CD4-positive, alpha-beta T cell treated with Interleukin-6 for 4 hours (primary cell): ENCODE measurements at places on chromosomes 16 and 17.

GRCh38 chr17:75131278-75132017 is at the start of gene NT5C:
NT5C (minus strand) TSS chr17:75131742; CDS start chr17:75131707, 35 bp downstream.
- DNase-seq = peak; percentile 68

- DNase-seq = no peak
These were observed 10.6 kb upstream of the TRAP1 start for GRCh38 chr16:3727806-3728381.

DNA sequence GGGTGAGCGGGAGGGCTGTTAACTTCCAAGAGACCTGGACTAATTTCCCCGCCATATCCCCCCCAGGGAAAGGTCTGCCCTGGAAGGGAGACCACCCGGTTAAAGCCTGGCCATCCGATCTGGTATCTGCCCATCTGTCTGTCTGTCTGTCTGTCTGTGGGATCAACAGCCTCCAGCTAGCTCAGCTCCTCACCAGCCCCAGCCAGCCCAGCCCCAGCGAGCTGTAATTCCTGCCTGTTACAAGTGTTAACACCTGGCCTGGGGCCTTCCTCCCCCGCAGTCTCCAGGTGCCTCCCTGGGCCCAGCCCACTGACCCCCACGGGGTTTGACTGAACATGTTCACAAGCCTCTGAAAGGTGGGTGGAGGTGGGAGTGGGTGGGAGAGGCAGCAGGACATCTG is 4.0 kb downstream of the WNT3 start:
- no peak for DNase-seq

- no peak for DNase-seq
These were observed 8.9 kb downstream of the RHBDF2 start for GRCh38 chr17:76492123-76492988.

DNA sequence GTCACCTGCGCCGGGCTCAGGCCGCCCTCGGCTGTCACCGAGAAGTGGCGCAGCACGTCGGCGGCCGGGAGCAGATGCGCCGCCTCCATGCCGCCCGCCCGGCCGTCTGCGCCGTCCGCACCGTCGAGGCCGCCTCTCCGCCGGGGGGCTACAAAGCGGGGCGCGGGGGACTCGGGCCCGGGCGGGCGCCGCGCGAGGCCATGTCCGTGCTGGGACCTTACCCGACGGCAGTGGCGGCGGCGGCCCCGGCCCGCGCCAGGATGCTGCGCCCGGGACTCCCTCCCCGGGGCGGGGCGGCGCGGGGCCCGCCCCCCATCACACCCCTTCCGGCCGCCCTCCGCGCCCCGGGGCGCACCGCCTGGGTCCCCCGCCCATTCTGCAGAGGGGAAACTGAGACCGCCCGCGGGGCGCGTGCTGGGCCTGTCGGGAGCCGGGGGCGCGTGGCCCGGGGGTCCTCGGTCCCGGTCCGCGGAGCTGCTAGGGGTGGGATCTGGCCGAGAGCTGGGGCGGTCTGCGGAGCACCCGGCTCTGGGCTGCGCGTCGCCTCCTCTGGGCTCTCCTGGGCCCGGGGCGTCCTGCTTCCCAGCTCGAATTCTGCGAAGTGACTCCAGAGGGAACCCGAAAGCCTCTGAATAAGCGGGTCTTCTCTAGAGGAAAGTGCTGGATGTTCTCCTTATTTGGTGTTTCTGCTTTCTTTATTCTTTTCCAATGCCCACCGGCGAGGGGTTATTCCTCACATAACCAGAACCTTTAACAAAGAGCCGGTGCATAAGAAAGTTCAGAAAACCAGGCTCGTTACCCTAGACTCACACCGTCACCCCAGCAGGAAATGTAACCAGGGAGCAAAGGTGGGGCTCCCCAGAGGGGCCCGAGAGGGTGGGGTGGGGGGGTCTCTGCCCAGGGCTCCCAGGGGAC is at the start of gene ATP2A3:
TSS of gene ATP2A3 (minus strand) at position 235 of the 915 bp plus-strand sequence. CDS start at position 89, 146 bp downstream.
- peak; percentile 82 for DNase-seq

- DNase-seq = no peak
These were observed 15.0 kb downstream of the ZNF232 start for GRCh38 chr17:5096731-5097100.

- DNase-seq = no peak
These were observed 20.9 kb downstream of the AKTIP start for GRCh38 chr16:53482123-53482522.

GRCh38 chr16:89601906-89602272 is 11.6 kb upstream of the DPEP1 start:
- DNase-seq = no peak

DNA sequence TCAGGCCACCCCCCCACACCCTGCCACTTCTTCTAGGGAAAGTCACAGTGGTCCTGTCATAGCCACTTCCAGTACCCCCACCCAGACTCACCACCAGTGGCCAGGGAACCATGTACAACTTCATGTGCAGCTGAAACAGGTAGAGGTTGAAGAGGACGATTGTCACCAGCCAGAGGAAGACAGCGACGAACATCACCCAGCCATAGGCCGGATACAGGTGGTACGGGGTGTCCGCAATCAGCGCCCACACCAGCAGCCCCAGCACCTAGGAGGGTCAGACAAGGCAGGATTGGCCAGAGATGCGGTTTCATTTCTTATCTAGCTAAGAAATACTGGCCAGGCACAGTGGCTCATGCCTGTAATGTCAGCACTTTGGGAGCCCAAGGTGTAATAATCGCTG is 16.7 kb downstream of the ARL2BP start:
- DNase-seq = no peak

- DNase-seq = no peak
These were observed 34.1 kb downstream of the AXIN2 start for GRCh38 chr17:65527381-65527780.

GRCh38 chr17:79800325-79801155 is 3.7 kb upstream of the CBX8 start:
- peak; percentile 39 for DNase-seq

- no peak for DNase-seq
These were observed 121.8 kb downstream of the SPACA3 start for GRCh38 chr17:33113276-33113990.

DNA sequence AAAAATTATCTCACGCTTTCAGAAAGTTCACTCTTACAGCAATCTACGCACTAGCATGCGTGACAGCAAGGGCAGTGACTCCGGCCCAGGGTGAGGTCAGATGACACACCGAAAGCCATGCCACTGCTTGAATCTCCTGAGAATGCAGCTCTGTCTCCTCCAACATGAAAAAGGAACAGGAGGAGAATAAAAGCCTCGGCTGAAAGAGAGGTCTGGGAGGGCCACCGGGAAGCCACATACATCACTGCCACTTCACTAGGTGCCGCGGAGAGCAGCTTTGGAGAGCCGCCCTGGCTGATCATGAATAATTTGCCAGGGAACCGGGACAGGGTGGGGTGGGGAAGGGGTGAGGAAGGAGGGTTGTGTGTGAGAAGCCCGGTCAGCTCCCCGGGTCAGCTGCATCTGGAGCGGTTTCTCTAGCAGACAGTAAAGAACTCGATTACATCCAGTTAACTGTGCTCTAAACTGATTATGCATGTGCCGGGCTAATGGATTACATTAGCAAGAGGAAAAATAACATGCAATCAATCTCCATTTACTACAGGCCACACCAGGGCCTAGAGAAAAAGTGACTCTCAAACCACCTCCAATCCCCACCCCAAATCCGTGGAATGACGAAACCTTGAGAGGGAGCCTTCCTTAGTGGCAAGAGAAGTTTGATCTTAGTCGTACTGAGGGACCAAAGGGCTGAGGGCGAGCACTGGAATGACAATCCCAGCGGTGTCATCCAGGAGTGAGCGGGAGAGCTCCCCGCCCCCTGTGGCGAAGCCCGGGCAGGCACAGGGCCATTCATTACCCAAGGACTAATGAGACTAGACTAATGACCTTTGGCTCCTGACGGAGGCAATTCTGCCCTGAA is 100.3 kb downstream of the ZFHX3 start:
- DNase-seq = no peak

- DNase-seq = no peak
These were observed 27.9 kb downstream of the RPRML start for GRCh38 chr17:46950997-46951621.
